ENCODE measurements at places on chromosomes 3 and 15. TPM values are rescaled to one million over a fixed set of nuclear protein-coding genes. Genes with fewer than 3 reads are reported as not detected.

GP9 gene
- total RNA-seq, result 0.32 TPM

RLBP1 gene
- total RNA-seq, result not detected

PCOLCE2 gene
- 2.6 TPM for total RNA-seq

THAP10 gene
- total RNA-seq, result 1.9 TPM

CA12 gene
- total RNA-seq, result 0.65 TPM

SERPINI2 gene
- total RNA-seq, result not detected

PLCH1 gene
- total RNA-seq, result under 0.01 TPM

TMEM202 gene
- not detected for total RNA-seq

FAM174B gene
- total RNA-seq, result 0.97 TPM

GATM gene
- 0.32 TPM for total RNA-seq

SPSB4 gene
- total RNA-seq, result under 0.01 TPM

GABRB3 gene
- 0.32 TPM for total RNA-seq

EHHADH gene
- 16.1 TPM for total RNA-seq

SNTN gene
- total RNA-seq, result not detected

GOLGA6D gene
- not detected for total RNA-seq

PXYLP1 gene
- total RNA-seq, result 1.6 TPM

OR5K2 gene
- total RNA-seq, result not detected

KIF15 gene
- total RNA-seq, result 15.3 TPM

CHRM5 gene
- total RNA-seq, result not detected

LRRN1 gene
- not detected for total RNA-seq

PROS1 gene
- 8.1 TPM for total RNA-seq

CDHR4 gene
- not detected for total RNA-seq

ATR gene
- total RNA-seq, result 26.6 TPM

THPO gene
- total RNA-seq, result under 0.01 TPM

KLHL6 gene
- 18.2 TPM for total RNA-seq

EPHB3 gene
- 0.15 TPM for total RNA-seq

TMEM40 gene
- total RNA-seq, result not detected

P3H2 gene
- under 0.01 TPM for total RNA-seq

CPNE9 gene
- not detected for total RNA-seq

MYO1E gene
- total RNA-seq, result 175 TPM

SECISBP2L gene
- 19.8 TPM for total RNA-seq

REC114 gene
- total RNA-seq, result not detected

POTEB gene
- total RNA-seq, result not detected

POPDC2 gene
- total RNA-seq, result 0.65 TPM

SERINC4 gene
- not detected for total RNA-seq

OTOL1 gene
- total RNA-seq, result not detected

AGTR1 gene
- under 0.01 TPM for total RNA-seq

GCSAM gene
- total RNA-seq, result not detected

MYZAP gene
- 22.6 TPM for total RNA-seq

P2RY12 gene
- total RNA-seq, result not detected

GNB5 gene
- total RNA-seq, result 36.0 TPM

MESP2 gene
- total RNA-seq, result 0.15 TPM

GRIP2 gene
- not detected for total RNA-seq

MUC4 gene
- total RNA-seq, result under 0.01 TPM

SLC22A14 gene
- total RNA-seq, result not detected

RETNLB gene
- not detected for total RNA-seq

ZNF385D gene
- not detected for total RNA-seq

TRH gene
- not detected for total RNA-seq

HESX1 gene
- total RNA-seq, result 0.46 TPM

ATP8B4 gene
- total RNA-seq, result not detected

ZPLD1 gene
- not detected for total RNA-seq

KNG1 gene
- total RNA-seq, result not detected

KCNMB3 gene
- 0.65 TPM for total RNA-seq

EBLN2 gene
- total RNA-seq, result 2.9 TPM
